Activated B cell treated with CpG ODN at 0.5 μM for 24 hours (primary cell): ENCODE measurements at places on chromosomes 1 and 21.

DNA sequence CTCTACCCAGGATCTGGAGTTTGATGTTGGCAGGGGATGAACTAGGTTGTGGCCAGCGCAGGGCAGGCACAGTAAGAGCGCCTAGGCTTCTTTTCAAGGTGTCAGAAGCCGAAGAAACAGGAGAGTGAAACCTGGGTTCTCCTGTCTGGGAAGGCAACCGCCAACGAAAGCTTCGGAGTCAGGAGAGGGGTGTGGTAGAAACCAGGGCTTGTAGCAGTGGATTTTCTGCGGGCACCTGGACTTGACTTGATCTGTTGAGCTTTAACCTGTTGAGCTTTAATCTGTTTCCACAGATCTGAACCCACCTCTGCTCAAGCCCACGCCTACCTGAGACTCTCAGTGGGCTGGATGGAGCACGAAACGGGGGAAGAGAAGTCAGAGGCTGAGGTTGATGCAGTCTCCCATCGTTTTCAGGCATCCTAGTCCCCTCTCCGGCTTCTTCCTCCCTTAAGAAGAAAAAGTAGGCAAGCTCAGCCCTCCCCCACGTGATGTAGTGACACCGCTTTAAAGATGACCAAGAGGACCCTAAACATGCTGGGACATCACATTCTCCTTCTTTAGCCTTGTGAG is 9.3 kb downstream of the HLX start:
- DNase-seq = no peak

GRCh38 chr1:155178441-155179111 is 4.9 kb downstream of the TRIM46 start:
- peak; percentile 5 for DNase-seq

DNA sequence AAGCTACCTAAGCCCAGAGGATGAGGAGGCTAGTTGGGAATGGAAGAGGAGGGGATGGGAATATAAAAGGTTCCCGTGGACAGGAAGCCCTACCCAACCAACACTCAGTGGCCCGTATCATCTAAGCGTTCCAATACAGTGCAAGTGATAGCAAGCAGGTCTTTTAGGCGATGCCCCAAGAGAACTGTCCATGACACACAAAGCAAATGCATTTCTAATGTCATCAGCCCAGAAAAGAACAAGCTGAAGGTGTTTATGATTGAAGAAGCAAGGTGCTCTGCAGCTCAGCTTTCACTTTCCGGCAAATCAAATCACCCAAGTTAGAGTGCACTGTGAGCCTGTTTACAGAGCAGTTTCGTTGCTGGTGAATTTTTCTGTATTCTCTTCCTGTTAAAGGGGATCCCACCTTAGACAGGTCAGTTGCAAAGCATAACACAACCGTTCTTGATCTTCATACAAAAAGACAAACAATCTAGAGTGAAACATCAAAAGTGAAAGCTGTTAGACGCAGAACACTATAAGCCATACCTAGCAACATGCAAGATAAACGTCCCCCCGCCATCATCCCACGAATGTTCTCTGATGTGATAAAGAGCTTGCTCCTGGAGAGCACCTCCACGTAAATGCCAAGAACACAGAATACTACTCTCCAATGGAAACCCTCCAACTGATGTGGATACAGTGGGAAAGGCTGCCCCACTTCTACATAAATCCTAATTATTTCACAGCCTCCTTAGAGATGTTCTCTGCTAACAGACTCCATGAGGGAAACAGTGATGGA is 54.0 kb downstream of the PGBD5 start:
- DNase-seq = no peak

DNA sequence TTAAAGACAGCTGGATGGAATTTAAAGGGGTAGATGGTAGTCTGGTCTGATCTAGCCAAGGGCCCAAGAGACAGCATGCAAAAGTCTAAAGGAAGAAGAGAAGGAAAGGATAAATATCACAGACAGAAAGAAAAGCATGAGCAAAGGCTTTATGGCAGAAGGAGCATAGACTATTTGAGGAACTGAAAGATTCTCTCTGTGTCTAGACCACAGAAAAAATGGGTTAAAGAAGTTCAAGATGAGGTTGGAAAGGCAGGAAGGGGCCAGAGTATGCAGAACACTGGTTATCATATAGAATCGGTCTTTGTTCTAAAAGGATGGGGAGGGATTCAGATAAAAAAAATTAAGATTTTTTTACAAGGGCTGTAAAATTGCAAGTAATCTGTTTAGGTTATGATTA is 136.8 kb upstream of the SGIP1 start:
- DNase-seq = no peak

DNA sequence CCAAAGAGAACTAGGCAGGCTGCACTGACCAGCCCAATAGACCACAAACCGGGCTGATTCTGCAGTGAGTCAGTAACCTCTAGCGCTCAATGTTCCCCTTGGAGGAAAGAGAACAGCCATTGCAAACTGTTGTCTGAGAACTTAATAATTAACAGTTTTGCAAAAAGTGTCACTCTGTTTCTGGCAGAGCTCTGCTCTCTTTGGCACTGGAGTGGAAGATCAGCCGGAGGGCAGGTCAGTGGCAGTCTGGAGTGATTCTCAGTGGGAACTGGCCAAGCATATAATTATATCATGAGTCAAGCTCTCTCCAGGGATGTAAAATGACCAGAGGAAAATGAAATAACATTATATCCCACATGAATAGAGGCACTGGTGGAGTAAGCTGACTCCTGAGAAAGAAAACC is 238.3 kb downstream of the HLX start:
- DNase-seq = no peak
